ENCODE measurements at places on chromosomes 11 and 22.
A peak's percentile ranks its signal among the peaks of the same experiment; 100 is the strongest.

DNA sequence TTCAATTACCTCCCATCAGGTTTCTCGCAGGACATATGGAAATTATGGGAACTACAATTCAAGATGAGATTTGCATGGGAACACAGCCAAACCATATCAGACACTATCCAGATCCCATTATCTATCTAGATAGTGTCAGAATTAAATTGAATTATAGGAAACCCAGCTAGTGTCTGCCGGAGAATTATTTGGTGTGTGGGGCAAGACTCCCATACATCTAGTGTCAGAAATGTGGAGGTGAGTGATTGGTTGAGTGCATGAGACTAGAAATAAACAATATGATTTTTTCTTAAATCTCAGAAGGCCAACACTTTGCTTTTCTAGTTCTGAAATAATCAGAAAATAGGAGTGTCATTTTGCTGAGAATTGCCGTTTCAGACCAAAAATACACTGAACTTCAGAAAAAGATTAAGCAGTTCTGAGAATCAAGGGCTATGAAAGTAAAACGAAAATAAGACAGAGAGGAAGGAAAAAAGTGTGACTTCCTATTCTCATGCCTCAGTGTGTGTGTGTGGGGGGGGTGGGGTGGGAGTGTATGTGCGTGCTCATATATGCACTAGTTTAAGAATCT is 21.3 kb downstream of the CASP12 start:
- no peak for DNase-seq

DNA sequence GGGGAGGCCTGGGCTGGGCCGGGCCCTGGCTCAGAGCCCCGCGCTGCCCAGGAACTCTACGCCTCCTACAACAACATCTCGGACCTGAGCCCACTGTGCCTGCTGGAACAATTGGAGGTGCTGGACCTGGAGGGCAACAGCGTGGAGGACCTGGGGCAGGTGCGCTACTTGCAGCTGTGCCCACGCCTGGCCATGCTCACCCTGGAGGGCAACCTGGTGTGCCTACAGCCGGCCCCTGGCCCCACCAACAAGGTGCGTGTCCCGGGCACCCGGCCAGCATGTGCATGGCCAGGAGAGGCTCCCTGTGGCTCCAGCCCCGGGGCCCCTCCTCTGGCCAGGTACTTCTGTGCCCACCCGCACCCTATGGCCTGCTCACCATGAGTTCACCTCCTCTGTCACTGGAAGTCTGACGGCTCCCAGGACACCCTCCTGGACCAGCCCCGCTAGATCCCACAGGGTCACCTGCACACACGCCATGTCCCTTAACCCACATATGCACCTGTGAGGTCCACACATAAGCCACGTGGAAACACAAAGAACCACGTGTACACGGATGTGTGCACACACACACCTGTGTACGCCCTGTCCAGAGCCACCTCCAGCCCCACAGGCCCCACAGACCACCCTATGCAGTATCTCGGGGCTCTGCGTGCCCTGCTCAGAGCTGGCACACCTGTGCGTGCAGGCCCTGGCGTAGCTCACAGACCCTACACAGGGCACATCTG is 10.4 kb downstream of the LMNTD2 start:
- DNase-seq, result no peak

- DNase-seq, result no peak
Measured at GRCh38 chr11:18366286-18366685, 28.1 kb upstream of the LDHA start.

DNA sequence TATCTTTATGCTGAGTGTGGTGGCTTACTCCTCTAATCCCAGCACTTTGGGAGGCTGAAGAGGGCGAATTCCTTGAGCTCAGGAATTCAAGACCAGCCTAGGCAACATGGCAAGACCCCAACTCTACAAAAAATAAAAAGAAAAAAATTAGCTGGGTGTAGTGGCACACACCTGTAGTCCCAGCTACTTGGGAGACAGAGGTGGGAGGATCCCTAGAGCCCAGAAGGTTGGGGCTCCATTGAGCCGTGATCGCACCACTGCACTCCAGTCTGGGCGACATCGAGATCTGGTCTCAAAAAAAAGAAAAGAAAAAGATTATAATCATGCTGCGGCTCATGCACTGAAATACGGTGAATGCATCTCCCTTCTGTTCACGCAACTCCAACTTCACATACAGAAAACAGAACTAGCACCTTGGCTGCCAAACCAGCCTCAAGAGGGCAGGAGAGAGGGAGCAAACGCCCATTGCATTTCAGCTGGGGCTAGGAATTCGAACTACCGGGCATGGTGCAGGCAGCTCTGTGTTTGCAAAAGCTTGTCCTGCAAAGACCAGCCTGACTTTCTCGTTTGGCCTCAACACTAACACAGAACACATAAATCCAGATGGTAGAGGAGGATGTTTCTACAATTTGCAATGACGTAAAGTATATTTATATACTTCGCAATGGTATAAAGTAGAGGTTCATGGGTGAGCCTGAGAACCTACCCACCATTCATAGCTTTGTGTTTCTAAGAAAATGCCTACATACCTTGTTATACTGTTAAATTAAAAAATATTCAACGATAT is 6.3 kb upstream of the SYNGR1 start:
- DNase-seq, result peak; percentile 77

DNA sequence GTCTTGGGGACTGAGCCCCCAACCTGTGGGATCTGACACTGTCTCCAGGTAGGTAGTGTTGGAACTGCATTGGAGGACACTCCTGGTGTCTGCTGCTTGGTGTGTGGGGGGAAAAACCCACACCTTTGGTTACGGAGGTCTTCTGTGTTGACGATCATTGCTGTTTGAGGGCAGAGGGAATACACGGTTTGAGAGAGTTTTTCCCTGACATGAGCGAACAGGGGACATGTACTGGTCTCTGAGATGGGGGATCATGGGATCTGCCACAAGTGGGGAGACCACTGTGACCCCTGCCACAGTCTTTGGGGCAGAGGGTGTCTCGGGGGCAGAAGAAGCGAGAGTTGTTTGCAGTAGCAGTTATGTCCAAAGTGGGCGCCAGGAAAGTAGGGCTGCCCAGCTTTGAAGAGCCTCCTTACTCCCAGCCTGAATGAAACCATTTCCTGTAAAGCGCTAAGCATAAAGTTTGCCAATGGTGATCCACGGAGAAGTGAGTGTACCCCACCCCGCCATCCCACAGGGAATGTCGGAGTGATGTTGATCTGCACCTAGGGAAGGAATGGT is 5.4 kb upstream of the SAA2 start:
- DNase-seq, result no peak

DNA sequence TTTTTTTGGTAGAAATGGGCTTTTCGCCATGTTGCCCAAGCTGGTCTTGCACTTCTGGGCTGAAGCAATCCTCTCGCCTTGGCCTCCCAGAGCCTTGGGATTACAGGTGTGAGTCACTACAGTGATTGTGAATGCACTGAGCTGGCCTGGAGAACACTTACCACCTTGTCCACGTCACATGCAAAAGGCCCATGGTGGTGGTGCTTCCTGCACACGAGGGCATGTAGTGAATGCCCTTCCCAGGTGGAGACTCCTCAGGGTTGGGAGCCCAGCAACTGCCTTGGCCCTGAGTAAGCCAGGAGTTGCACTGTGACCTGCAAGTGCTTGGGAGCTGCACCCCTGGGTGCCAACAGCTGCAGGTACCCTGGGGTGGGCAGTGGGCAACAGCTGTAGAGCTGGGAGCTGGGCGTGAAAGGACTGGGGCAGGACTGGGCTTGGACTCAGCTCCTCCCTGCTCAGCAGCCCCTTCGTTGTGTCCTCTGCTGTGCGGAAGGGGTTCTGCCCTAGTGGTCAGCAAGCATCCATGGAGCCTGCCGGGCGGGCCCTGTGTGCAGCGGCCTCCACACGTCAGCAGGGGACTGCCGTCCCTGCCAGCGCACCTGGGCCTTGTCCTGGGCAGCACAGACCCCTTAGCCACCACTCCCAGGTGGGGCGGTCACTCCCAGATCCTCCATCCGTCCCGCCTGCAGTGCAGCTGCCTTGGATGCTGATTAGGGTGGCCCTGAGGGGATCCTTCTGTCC is 9.3 kb upstream of the ADORA2A start:
- DNase-seq, result no peak

GRCh38 chr11:8356721-8357504 is 93.2 kb upstream of the LMO1 start:
- DNase-seq, result peak; percentile 58

DNA sequence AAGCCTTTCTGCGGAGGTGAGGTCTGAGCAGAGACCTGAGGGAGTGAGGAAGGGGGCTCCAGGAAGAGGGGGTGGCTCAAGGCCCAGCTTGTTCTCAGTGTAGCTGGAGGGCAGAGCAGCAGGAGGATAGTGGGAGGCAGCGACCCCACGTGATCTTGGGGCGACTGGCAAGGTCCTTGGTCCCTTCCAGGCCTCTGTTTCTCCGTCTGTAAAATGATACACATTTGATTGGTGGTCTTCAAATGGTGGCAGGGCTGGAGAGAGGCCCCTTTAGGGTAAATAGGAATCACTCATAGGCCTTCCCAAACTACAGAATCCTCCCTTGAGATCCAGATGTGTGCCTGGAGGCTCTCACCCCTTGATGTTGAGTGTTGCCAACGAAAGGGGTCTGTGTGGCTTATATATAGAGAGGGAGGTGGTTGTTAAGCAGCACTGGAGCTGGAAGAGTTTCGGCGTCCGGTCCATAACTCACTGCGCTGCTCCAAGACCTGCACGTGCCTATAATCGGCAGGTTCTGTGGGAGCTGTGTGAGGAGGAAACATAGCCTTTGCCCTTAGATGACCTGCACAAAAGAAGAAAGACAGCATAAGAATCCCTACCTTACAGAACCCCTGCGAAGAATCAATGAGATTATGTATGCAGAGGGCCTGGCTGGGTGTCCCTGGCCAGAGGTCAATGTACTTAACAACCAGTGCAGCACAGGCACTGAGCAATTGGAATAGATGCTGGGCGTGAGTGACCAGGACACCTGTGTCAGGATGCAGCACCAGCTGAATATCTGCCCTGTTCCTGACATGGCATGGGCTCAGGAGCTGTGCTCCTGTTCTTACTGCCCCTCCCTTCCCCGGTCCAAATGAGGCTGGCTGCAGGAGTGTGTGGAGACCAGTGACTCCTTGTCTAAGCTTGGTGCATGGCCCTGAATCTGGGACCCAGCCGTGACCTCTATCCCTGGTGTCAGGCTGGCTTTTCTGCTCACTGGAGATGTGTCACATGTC is 28.7 kb downstream of the OTOG start:
- peak; percentile 46 for DNase-seq

GRCh38 chr11:67304511-67305113 is 1.3 kb downstream of the SSH3 start:
- peak; percentile 58 for DNase-seq

DNA sequence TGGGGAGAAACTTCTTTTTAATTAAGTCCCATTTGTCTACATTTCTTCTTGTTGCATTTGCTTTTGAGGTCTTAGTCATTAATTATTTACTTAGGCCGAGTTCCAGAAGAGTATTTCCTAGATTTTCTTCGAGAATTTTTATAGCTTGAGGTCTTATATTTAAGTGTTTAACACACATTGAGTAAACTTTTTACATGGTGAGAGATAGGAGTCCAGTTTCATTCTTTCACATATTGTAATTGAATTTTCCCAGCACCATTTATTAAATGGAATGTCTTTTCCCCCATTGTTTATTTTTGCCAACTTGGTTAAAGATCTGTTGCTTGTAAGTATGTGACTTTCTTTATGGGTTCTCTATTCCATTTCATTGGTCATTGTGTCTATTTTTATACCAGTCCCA is 1344.0 kb upstream of the RAG2 start:
- DNase-seq, result no peak

DNA sequence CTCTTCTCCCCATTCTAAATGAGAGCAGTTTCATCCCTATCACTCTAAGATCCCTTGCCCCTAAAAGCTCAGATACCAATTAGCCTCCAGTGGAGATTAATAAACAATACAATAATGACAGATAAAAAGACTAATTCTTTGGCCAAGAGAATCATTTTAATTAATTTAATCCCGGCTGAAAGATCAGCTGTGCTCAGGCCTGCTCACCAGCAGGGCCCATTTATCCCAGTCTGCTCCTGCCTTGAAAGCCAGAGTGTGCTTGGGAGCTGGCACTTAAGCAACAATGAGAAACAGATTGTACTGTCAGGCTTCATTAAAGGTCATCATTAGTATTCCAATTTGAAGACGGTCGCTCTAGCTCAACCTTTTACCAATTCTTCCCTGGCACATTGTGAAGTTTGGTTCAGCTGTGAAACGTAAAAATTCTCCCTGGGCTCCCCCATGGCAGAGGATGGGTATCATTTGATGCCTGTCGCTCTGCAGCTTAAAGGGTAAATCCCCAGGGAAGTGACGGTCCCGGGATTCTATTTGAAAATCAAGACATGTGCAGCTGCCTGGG is 36.1 kb upstream of the HTATIP2 start:
- no peak for DNase-seq

GRCh38 chr22:45322873-45323525 is 13.3 kb downstream of the FAM118A start:
- DNase-seq, result no peak

GRCh38 chr22:25797498-25798290 is 55.7 kb downstream of the MYO18B start:
- DNase-seq, result no peak

DNA sequence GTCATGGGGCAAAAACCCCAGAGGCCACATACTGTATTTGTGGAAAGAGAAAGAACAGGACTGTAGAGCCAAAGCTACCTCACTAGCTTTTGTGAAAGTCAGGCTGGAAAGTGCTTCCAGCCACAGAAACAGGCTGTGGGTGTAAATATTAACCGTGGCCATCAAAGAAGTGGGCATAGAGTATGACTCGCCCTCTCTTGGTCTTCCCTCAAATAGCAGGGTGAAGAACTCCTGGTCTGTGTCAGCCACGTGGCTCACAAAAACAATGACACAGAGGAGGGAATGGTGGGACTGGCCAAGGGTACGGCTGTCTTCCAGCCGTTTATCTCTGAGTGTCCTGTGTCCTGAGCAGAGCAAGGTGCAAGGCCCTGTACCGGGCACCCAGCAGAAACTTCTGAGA is 37.6 kb upstream of the UBASH3B start:
- no peak for DNase-seq

DNA sequence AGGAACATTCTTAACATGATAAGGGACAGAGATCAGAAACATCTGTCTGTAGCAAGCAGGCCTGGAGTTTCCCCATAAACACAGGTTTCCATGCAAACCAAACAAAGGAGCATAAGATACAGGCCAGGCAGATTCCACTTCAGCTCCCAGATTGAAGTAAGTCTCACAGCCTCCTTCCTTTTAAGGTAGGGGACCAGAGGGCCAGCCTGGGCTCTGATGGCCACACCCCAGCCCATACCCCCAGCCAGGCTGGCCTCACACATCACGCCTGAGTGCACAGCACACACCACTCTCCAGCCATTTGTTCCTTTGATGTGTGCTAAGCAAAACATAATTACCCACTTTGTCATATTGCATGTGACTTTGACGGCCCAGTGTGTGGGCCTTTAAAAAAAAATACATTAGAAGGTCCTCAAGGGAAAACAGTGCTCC is 518.7 kb downstream of the NTM start:
- DNase-seq, result no peak

- DNase-seq, result no peak
Measured at GRCh38 chr11:126352934-126353801, 2.3 kb upstream of the ST3GAL4 start.

DNA sequence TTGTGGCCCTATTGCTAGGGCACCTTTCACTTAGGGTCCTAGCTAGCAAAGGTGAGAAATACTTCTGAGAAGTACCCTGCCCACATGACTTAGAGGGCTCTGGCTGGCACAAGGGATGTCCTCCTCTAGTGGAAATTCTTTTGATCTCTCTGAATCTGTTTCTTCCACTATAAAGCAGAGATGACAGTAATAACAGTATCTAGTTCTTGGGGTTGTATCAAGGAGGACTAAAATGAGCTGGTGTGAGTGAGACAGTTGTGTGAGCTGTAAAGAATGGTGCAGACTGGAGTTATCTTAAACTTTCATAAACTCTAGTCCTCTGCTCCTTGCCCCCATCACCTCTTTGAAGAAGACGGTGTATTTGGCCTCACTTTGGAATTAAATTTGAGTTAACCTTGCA is 157.8 kb upstream of the PLET1 start:
- DNase-seq, result no peak
